ENCODE measurements at places on chromosomes 5 and 9.

DNA sequence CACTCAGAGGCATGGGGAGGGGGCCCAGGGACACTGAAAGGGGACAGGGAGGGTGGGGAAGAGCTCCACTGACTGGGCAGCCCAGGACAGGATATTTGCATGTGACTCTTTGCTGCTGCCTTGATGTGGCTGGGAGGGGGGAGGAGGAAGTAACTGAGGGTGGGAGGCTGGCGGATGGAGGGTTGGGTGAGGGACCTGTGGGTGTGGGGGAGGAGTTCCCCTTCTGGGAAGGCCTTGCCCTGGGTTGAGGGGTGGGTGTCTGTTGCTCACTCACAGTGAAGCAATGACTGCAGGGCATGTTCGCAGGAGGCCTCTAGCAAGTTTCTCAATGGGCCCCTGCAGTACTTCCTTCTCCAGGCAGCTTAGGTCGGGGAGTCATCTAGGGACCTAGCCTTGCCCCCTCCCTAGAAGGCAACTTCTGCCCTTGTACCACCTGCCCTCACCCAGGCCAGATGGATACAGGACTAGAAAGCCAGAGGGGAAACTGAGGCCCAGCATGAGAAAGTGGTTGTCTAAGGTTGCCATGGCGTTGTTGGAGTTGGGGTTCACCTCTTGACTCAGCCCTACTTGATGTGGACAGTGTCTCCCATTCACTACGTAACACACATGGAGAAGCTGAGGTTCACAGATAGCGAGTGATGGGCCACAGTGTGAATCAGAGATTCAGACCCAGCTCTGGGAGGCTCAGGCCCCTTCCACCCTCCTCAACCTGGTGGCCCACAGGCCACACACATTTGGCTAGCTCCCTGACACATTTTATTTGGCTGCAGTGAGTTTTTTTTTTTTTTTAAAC lies 3.0 kb downstream of the GRK6 start:
- peak; percentile 97 for DNase-seq

DNA sequence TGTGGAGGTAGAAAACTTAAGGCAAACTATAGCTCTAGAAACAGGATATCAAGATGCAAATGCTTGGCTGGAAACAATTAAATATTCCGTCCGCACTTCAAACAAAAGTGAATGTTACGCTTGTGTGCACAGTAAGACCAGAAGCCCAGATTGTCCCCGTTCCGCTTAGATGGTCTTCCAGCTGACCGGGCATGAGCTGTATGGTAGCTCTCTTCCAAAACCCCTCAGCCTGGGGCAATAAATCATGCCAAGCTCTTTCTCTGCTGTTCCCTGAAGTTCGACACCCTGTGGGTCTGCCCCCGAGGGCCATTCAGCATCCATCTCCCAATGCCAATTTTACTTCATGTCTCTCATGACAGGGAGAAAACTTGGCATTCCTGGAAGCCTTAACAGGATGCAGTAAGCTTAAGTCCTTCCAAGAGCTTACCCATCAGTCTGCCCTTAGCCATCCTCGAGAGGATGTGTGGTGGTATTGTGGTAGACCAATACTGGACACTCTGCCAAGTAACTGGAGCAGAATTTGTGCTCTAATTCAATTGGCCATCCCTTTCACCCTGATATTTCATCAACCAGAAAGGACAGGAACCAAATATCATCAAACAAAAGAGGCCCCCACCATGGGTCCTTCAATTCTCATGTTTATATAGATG lies 70.7 kb upstream of the RANBP6 start:
- DNase-seq: no peak

GRCh38 chr5:97094579-97095317 lies 47.7 kb downstream of the LIX1 start:
- no peak for DNase-seq

- no peak for DNase-seq
These were observed 101.6 kb upstream of the FSD1L start for GRCh38 chr9:105346273-105346672.

- DNase-seq: peak; percentile 94
These were observed at the start of gene DELE1 for GRCh38 chr5:141923448-141924313. DELE1 (plus strand) TSS chr5:141923871; CDS start chr5:141923942, 71 bp downstream.

GRCh38 chr9:83535736-83536135 lies 2.5 kb downstream of the FRMD3 start:
- DNase-seq: no peak

DNA sequence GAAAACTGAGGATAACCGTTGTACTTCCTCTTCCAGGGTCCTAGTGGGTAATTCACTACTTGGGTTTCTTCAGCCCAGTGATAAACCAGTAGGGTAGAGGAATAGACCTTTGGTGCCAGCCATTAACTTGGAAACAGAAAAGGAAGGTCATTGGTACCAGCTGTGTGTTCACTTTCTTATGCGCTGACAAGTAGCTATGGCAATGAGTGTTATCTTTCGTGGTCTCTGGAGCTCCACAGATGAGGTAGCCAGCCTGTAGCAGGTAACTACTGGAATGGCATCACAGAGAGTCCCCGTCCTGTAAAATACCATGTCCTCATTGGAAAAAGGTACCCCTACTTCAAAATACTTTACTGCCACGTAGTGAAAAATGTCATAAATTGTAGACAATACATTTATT lies 2.3 kb downstream of the UHRF2 start:
- DNase-seq: no peak

DNA sequence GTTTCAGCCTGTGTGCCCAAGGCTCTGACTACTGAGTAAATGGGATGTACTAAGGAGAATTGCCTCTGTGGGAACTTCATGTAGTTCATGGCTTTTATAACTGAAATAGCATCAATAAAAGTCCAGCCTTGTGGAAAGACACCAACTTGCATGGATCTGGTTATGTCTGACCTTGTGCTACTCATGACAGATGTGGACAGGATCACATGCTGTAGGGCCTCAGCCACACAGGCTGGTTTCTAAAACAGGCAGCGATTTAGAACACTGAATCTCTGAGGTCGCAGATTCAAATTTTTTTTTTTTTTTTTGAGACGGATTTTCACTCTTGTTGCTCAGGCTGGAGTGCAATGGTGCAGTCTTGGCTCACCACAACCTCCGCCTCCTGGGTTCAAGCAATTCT lies 66.5 kb upstream of the SPIN1 start:
- DNase-seq: no peak

- DNase-seq: no peak
These were observed 607 bp downstream of the PCSK1 start for GRCh38 chr5:96432216-96433065.

GRCh38 chr9:92846662-92847145 lies 31.1 kb downstream of the ZNF484 start:
- no peak for DNase-seq

DNA sequence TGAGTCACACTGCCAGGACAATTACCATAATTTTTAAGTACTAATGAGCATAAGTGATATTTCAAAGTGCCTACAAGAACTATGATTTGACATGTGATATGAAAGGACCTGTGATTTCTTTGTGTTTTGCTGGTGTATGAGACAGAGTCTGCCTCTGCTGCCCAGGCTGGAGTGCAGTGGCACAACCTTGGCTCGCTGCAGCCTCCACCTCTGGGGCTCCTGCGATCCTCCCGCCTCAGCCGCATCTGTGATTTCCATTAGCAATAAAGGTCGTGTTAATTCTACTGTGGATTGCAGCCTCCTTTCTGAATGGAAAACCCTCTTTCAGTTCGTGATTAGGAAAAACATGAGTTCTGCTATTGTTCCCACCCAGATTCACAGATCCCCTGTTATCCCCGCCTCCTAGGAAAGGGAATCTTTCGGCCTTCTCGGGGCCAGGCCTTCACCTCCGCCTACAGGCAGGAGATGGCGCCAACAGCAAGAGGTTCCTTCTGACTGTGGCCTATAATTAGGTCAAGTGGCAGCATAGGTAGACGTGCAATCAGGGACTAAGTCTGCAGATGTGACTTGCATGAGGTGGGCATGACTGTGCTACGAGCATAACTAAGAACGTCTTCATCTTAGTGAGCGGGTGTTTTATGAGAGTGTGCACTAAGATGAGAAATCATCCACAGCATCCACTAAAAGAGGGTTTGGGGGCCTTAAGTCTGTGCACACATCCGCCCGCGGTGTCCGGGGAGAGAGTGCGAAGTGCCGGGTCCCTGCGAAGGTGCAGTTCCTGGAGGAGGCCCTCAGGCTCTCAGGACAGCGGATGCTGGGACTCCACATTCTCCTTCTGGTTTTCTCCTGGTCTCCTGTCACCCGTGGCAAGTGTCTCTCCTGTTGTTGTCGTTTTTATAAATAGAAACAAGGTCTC lies 23.1 kb downstream of the TRIM7 start:
- no peak for DNase-seq

DNA sequence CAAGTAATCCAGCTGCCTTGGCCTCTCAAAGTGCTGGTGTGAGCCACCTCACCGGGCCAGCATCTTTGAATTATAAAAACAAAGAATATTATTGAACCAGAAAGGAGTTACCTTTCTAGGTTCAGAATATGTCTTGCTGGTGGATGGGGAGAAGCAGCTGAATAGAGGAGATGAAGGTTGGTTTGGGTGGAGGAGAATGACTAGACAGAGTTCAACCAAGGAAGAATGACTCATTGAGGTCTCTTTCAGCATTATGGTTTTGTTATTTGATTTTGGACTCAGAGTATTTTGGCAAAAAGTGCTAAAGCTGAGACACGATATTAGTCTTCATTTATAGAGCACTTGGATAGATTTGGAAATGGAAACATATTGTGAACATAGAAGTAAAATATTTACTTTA lies 75.2 kb upstream of the MPDZ start:
- DNase-seq: no peak

GRCh38 chr9:81344366-81344765 lies 345.0 kb downstream of the TLE1 start:
- DNase-seq: no peak

- no peak for DNase-seq
These were observed 190.4 kb downstream of the EPB41L4A start for GRCh38 chr5:112228667-112229066.

DNA sequence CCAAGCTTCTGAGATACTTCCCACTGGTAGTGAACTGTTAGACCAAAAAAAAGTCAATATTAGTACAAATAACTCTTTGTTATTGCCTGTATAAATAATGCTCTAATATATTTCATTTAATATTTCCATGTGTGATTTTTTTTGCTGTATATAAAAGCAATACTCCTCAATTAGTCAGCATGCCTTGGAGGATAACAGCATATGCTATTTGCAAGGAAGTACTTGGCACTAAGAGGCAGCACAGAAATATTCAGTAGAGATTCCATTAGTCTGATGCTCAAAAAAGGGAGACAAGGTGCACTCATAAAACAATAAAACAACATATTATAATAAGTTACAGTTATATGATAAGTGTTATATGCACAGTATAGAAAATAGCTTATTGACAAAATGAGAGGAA lies 296.6 kb upstream of the MPDZ start:
- no peak for DNase-seq

DNA sequence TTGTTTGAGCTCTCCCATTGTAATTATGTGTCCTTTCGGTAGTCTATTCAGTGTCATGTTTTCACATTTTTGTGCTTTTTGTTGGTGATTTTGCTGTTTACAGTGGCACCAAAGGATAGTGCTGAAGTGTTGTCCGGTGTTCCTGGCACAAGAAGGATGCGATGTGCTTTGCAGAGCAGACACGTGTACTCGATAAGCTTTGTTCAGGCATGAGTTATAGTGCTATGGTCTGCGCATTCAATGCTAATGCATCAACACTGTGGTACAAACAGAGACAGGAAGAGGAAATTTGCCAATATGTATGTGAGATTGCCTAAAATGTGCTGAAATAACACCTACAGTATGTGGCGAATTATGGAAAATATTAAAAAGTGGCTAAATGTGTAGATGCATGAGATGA lies 913.4 kb upstream of the ACO1 start:
- no peak for DNase-seq

DNA sequence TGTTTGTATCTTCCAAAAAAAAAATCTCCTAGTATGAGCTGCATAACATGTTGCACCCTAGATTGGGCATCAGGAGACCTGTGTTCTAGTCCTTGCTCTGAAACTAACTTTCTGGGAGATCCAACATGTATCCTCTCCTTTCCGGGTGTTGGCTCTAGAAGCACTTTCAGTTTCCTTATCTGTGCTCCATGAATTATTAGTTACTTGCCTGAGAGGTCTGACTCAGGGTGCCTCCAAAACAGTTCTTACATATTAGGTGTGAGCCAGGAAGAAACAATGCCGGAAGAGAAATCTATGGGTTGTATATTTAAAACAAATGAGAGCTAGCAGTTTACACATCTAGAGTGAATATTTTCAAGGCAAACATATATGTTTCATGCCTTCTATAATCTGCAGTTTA lies 36.7 kb upstream of the SLC36A2 start:
- no peak for DNase-seq

DNA sequence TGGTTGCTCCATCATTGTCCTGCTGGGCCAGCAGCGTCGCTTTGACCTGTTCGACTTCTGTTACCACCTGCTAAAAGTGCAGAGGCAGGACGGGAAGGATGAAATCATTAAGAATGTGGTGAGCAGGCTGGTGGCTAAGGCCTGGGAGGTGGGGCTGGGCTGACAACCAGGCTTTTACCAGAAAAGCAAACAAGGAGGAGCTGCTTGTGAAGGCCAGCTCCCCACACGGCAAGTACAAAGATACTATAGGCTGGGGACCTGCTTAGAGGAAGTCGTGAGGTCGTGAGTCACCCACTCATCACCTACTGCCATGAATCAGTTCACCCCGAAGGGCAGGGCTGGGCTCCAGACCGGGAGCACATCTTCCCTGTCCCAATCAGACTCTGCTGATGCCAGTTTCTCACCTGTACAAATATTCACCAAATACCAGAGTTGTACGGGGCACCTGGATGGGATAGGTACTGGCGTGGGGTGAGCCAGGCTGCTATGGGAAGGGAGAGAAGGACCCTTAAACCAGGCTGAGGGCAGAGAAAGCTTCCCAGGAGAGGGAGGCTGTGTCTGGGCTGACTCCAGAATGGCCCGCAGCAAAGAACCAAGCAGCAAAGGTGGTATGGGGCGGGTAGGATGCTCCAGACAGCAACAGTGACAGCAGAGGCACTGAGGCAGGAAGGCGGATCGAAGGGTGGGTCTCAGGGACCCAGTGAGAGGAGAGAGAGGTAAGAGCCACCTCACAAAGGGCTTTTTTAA lies 69.3 kb upstream of the NIPAL4 start:
- DNase-seq: no peak

- no peak for DNase-seq
These were observed 166.2 kb downstream of the PAX5 start for GRCh38 chr9:36867672-36868471.

Measured in AML-193 (cell line).